ENCODE measurements at places on chromosomes 11 and 22. TPM values are rescaled to one million over a fixed set of nuclear protein-coding genes. Genes with fewer than 3 reads are reported as not detected.

The TCF20 gene
- total RNA-seq: 19.9 TPM

The WNT7B gene
- 0.05 TPM for total RNA-seq

The DMC1 gene
- 0.53 TPM for total RNA-seq

The APOA1 gene
- total RNA-seq: not detected

The CYP2D6 gene
- not detected for total RNA-seq

The ADM2 gene
- 0.87 TPM for total RNA-seq

The SHISAL1 gene
- total RNA-seq: not detected

The CHRM4 gene
- 0.07 TPM for total RNA-seq

The CD6 gene
- not detected for total RNA-seq

The OR2D2 gene
- total RNA-seq: not detected

The NLRP14 gene
- not detected for total RNA-seq

The PRRG4 gene
- 0.69 TPM for total RNA-seq

The ZBTB16 gene
- 9.3 TPM for total RNA-seq

The STK33 gene
- 1.3 TPM for total RNA-seq

The CCDC188 gene
- 8.3 TPM for total RNA-seq

The LAYN gene
- total RNA-seq: 19.8 TPM

The PGA5 gene
- total RNA-seq: not detected

The ARHGEF17 gene
- total RNA-seq: 27.3 TPM

The BRD1 gene
- 21.2 TPM for total RNA-seq

The OR51F1 gene
- total RNA-seq: not detected

The OSM gene
- total RNA-seq: not detected

The NAALADL1 gene
- total RNA-seq: 6.2 TPM

The PKNOX2 gene
- not detected for total RNA-seq

The MS4A12 gene
- not detected for total RNA-seq

The EHF gene
- not detected for total RNA-seq

The UCP3 gene
- 0.07 TPM for total RNA-seq

The CARD18 gene
- total RNA-seq: not detected

The KDM4E gene
- total RNA-seq: not detected

Measured in mammary microvascular endothelial cell (primary cell).